ENCODE measurements at places on chromosomes 5 and 9.
A peak's percentile ranks its signal among the peaks of the same experiment; 100 is the strongest.

GRCh38 chr9:97596906-97597305, 36.3 kb downstream of the TSTD2 start:
- no peak for DNase-seq

DNA sequence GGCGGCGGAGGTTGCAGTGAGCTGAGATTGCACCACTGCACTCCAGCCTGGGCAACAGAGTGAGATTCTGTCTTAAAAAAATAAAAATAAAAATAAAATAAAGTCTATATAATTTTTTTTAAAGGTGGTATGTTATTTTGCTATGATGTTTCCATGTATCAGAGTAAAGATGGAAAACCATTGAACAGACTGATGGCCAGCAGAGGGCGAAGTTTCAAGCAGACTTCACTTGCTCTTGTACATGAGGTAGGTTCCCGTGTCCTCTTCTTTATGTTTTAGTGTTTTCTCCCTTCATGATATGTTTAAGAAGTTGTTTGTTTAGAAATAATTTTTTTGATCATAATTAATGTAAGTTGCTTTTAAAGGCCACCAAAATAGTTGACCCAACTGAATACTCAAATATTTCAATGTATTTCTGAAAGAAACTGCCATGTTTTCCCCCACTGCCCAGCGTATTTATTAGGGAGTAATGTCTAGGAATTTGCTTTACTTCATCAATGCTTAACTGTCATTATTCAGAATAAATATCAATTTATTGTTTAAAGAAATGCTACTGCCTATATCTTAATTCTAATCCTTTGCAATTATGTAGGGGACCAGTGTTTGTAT, 146.4 kb downstream of the HACD4 start:
- peak; percentile 47 for DNase-seq

DNA sequence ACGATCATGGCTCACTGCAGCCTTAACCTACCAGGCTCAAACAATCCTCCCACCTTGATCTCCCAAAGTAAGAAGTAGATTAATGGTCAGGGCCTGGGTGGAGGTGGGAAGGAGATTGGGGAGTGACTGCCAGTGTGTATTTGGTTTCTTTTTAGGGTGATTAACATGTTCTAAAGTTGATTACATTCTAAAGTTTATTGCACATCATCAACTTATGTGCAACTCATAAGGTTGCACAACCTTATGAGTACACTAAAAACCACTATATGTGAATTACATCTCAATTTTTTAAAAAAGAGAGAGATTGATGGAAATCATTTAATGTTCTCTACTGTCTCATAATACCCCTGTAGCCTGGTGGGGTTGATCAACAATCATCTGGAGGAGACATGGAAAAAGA, 218.1 kb downstream of the AOPEP start:
- no peak for DNase-seq

GRCh38 chr5:527646-528628, 3.7 kb upstream of the SLC9A3 start:
- DNase-seq, result no peak

DNA sequence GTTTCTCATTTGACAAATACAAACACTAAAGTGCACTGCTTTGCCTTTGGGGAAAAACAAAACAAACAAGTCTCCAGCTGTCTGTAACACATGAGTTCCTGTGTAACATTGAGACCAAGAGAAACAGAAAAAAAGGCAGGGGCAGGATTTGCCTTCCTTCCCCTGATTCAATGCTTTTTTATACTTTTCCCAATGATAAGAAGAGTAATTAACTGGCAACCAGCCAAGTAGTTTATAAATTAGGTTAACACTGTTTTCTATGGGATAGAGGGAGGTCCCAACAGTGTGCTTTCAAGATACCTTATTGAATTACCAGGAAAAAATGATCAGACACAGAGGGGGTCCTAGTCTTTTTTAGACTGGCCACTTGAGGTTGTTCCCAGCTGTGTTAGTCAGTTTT, 346.8 kb downstream of the TRIM36 start:
- DNase-seq, result no peak

GRCh38 chr9:120440791-120441190, 139.2 kb downstream of the CDK5RAP2 start:
- DNase-seq, result no peak

- peak; percentile 61 for DNase-seq
Measured at GRCh38 chr5:34674187-34674586, 18.1 kb downstream of the RAI14 start.

DNA sequence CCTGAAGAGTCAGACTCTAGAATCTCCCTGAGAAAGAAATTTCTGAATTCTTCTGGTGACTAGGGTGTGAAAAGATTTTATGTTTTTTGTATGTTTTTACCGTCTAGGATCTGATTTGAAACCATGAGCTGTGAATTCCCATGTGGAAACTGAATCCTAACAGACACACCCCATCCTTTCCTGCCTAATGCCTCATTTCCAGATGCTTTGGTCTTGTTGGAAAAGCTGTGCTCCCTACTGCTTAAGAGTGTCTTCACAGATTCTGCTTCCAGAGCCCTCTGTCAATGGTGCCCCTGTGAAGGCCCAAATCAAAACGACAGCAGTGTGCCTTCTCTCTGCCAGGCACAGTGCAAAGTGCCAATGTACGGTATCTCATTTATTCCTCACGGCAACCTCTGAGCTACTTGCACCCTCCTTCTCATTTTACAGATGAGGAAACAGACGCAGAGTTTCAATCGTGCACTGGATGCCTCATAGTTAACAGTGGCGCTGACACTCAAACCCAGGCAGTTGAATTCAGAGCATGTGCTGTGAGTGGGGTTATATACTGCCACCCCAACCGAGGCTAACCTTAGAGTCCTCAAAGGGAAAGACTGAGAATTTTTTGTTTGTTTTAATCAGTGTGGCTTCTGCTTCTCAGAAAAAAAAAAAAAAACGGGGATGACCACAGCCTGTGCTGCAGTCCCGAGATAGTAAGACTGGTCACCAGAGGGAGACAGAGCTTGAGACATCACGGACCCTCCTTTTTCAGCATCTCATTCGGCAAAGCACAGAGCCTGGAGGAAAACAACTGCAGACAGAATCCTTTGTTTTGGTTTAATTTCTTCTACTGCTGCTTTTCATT, 188.4 kb downstream of the SNCAIP start:
- peak; percentile 74 for DNase-seq

- DNase-seq, result peak; percentile 83
Measured at GRCh38 chr9:93304574-93305496, 120.9 kb downstream of the WNK2 start.

DNA sequence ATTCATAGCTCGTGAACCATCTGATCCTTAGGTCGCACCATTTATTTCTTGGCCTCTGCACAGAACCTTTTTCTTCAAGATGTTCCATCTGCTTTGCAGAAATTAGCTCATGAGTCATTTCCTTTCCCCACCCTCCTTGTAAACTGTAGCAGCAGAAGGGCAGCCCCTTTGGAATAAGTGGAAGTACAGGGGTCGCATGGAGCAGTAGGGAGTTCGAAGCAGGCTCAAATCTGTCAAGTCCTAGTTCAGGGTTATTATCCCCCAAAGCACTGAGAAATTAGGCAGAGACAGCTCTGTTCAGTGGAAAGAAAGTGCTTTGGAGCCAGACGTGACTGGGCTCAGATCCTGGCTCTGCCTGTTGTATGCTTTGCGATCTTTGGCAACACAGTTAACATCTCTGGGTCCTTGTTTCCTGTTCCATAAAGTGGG, 84.2 kb downstream of the SGCD start:
- DNase-seq, result peak; percentile 63

- no peak for DNase-seq
Measured at GRCh38 chr5:110872963-110873362, 134.2 kb downstream of the SLC25A46 start.

DNA sequence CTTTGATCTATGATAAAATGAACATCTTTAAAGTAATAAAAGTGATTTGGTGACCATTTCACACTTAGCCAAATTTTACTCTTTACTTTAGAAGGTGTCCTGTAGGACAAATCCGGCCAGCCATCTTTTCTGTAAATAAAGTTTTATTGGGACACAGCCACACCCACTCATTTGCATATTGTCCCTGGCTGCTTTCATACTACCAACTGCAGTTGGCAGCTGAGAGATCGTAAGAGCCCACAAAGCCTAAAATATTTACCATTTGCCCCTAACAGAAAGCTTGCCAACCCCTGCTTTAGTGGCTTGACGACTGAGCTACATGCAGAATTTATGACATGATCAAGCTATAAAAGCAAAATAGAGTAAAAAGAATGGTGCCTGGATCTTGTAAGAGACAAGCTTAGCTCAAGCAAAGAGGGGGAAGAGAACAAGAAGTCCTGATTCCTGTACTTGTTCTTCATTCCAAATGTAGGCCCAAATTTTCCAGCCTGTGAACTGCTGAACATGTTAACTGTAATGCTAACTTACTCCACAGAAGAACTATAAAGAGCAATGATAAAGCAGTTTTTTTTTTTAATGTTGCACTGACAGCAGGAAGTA, 7.4 kb upstream of the FBXO10 start:
- DNase-seq, result no peak

DNA sequence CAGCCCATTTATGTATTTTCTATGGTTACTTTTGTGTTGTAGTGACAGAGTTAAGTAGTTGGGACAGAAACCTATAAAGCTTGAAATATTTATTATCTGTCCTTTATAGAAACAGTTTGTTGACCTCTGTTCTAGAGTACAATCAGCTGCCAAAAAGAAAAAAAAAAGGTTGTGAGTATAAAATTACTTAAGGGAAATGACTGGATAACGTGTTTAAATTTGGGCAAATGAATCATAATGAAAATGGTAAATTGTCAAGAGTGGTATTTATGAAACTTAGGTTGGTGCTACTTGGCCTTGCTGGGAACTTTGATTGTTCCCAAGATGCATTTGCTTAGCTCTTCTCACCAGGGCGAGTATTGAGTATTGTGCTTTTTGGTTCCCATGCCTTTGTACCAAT, 70.2 kb upstream of the IL6ST start:
- no peak for DNase-seq

DNA sequence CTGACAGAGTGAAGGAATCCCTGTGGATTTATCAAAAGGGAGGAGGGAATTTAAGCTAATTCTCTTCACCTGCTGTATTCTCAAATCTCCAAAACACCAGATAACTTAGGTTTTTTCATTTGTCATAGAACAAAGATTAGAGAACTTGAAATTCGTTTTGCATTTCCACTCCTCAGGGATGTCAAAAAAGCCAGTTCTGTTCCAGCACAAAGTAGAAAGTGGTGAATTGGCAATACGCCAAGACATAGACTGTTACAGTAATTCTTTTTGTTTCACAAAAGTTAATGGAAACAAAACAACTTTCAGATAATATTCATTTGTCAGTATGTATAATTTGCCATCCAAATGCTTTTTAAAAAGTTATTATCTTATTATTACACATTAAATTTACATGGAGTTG, 15.0 kb downstream of the S1PR3 start:
- no peak for DNase-seq

DNA sequence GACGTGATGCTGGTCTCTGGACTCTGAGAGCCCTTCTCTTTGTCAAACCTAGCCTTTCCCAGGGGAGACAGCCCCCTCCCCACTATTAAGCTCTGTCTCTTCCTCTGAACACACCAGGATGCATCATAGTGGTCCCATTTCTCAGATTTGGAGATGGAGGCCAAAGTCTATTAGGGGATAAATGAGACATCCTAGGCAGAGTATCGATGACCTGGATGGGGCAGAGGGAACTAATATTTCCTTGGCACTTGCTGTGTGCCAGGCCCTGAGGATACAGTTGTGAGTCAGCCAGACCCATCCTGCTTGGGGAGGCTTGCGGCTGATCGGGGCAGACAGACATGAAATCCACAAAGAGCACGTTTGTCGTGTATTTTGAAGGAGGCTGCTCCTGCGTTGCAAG, 5.2 kb downstream of the DNM1 start:
- no peak for DNase-seq

DNA sequence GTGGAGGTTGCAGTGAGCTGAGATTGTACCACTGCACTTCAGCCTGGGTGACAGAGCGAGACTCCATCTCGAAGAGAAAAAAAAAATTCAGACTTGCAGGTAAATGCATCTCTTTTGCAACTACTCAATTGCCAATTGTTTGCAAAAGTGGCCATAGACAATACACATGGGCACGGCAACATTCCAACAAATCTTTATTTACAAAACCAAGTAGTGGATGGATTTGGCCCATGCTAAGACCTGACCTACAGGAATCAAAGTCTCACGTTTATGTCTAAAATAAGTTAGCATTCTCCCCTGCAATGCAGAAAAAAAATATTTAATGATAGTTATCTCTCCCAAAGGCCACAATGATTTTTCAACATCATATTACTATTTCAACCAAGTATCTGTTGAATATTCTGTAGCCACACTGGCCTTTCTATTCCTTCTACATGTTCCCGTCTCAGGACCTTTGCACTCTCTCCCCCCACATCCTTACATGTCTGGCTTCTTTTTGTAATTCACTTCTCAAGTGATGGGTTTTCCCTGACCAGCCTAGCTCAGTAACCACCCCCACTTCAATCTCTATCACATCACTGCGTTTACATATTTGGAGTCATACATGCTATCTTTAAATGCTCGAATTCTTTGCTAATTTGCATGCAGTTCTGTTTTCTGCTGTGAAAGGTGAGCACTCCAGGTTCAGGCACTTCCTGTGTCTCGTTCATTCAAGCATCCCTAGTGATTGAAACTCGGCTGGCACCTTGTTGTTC, 54.2 kb downstream of the FNBP1 start:
- no peak for DNase-seq

DNA sequence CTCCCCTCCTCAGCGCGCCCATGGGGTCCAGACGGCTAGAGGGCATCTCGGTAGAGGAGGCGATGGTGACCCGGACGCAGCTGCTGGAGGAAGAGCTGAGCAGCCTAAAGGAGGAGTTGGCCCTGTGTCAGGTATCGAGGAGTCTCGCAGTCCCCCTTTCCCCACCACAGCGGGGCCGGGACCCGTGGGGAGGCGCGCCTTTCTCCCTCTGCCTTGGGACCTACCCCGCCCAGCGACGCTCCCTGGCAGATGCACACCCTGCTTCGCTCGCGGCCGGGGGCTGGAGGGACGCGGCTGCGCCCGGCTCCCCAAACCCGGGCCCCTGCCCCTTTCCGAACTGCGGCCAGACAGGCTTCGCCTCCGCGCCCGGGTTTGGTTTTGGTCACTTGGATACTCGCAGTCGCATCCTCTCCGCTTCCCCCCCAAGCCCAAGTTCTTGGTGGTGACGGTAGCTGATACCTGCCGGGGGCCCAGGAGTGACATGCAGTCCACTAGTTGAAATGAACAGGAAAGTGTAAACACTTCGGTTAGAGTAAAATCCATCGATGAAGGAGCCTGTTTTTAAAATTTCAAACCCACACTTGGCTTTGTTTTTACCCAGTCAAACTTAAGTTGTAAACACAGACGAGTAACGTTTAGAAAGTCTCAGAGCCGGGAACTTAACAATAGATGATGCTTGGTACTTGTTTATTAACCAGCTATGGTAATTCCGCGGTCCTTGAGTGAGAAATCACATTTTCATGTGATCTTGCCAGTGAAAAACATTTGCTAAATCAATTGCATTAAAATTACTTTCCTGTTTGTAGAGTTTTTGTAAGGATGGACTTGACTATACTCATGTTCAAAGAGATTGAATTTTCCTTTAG, 688 bp downstream of the CNTLN start:
- DNase-seq, result peak; percentile 70

DNA sequence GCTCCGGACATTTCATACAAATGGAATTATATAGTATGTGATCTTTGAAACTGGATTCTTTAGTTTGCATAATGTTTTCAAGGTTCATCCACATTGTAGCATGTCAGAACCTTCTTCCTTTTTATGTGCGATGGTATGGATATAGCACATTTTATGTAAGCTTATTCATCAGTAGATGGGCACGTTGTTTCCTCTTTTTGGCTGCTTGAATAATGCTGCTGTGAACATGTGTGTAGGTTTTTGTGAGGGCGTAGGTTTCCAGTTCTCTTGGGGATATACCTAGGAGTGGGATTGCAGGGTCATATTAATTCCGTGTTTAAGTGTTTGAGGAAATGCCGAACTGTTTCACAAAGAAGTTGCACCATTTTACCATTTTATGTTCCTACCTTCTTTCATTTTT, 187.8 kb downstream of the NR3C1 start:
- no peak for DNase-seq
